ENCODE measurements at places on chromosomes 3 and 15.

GRCh38 chr3:100069472-100069871 lies 44.8 kb downstream of the FILIP1L start:
- DNase-seq = no peak

DNA sequence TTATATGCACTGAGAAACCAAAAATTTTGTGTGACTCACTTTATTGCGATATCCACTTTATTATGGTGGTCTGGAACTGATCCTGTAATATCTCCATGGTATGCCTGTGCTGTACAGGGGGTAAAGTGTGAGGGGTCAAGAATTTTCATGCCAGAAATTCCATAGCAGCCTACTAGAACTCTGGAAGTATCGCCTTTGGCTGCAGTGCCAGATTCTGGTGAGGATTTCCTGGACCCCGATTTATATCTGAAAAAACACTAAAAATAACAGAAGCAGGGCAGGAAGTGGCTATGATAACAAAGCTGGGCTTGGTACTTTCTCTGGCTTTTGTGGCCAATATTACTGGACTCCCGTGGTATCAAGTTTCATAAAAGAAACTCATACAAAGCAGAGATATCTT lies 36.4 kb downstream of the CCDC80 start:
- DNase-seq = no peak

GRCh38 chr3:140845882-140846281 lies 95.8 kb upstream of the SLC25A36 start:
- no peak for DNase-seq

DNA sequence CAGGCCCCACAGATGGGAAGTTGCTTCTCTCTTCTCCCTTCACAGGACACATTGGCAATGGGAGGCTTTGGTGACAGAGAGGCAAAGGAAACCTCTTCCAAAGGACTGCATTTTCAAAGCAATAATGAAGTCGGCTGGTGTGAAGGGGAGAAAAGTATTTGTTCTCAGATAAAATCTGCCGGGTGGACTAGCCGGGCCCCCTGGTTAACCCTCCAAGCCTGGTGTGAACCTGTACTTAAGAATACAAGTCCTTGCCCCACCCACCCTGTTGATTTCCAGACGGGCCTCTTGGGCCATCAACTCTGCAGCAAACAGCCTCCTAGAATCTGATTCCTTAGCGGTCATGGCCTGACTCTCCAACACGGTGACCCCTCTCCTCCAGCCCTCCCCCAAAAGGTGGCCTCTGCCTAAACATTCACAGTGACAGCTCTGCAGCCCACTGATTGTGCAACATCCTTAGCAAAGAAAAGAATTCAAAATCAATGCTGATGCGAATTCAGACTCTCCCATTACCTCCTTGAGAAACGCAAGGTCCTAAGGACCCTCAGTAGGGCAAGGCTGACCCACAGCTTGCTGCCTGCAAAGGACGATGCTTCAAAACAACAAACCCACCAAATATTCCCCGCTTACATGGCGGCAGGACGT lies 9.9 kb downstream of the TLE3 start:
- DNase-seq = no peak

DNA sequence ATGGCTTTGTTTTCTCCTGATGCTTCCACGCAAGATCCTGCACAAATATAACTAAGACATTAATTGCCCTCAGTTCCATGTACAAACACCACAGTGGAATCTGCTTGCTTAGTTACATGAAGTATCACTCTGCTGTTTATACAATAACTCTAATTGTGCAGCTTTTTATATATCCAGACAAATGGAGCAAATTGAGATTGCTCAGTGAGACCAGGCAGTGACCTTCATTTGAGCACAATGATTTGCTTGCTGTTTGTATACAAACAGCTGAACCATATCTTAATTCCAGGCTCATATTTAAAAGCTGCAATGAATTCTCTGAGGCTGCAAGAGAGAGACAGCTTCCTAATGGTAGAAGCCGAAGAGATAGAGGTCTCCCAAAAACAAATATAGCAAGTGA lies 243.7 kb downstream of the CADPS start:
- DNase-seq = no peak

DNA sequence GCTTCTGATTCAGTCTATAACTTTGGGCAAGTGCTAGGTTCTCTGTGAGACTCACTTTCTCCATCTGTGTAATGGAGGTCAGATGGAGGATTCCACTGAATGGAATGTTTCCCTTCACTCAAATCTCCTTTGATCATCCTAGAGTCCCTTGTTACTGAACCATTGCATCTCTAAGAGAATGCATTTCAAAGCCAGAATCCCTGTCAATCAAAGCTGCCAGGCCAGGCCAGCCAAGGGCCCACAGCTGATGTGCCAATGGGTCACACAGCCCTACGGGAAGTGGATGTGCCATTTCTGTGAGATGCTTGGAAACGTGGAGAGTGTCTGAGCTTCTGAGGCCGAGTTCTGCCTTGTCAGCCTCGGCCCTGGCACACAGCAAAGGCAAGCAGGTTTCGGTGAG lies 32.4 kb downstream of the SCN5A start:
- no peak for DNase-seq

- DNase-seq = no peak
Observed at GRCh38 chr3:54079730-54080325, 42.5 kb upstream of the CACNA2D3 start.

DNA sequence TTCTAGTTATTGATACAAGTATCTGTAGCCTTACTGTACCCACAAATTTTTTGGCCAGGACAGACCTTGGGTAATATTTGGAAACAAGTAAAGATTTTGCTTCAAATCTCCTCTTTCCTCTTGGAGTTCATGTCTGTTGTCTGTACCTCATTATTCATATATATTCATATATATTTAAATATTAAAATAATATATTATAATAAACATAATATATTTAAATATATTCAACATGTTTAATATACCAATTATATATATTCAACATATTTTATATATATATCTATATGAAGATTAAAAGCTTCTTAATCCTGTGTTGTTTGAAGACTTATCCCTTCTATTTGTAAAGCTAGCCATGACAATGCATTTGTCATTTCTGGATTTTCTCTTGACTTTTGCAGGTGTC lies 38.1 kb downstream of the ZIC1 start:
- DNase-seq = no peak

DNA sequence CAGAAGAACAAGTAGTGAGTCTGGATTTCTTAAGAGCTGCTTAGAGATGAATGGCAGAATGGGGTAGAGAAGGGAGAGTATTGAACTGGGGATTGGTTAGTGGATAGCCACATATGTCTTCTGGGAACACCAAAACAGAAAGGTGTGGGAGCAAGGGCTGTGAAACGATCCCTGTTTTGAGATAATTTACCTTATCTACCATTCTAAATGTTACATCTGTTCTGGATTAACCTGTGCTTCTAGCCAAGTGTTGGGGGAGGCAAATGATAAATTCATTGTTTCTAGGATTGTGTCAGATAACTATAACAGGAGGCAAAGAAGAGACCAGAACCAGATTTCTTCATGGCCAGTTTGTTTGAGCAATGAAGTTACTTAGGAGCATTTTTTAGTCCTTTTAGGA lies 8.4 kb downstream of the NR1D2 start:
- DNase-seq = no peak

DNA sequence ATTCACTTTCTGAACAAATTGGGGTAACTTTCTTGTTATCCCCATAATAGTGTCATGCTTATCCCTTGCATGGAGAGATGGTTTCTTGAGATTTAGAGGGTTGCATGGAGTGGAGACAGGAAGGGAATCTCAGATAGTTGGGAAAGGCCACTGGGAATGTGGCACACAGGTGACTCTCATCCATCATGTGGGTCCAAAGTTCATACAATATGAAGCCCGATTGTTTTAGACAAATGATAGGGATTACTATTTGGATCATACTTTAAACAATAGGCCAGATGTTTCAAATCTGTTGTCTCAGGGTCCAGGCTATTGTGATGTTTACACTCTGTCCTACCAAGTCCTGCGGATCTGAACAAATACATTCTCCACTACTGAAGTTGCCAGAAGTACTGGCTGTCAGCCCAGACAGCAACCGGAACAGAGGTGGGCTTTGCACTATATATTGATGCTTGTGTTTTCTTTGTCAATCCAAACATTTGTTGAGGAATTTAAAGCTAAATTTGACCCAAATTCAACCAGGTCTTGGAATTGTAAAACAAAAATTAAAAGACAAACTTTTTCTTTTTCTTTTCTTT lies 39.2 kb upstream of the NMNAT3 start:
- no peak for DNase-seq

DNA sequence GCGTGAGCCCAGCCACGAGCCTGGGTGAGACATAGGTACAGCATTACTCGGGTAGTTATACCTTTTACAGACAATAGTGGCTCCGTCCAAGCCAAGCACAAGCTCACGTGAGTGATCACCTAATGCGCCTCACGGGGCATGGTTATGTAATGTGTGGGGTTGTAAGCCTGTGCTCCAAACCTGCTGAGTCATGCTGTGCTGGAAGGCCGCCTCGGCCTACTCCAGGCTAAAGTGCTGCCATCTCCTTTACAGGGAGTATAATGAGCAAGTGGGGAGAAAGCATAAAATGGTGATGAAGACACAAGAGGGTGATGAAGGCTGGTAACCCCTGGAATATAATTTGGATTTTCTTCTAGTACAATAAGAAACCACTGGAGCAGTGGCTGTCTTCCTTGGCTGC lies 175.8 kb upstream of the STT3B start:
- no peak for DNase-seq

DNA sequence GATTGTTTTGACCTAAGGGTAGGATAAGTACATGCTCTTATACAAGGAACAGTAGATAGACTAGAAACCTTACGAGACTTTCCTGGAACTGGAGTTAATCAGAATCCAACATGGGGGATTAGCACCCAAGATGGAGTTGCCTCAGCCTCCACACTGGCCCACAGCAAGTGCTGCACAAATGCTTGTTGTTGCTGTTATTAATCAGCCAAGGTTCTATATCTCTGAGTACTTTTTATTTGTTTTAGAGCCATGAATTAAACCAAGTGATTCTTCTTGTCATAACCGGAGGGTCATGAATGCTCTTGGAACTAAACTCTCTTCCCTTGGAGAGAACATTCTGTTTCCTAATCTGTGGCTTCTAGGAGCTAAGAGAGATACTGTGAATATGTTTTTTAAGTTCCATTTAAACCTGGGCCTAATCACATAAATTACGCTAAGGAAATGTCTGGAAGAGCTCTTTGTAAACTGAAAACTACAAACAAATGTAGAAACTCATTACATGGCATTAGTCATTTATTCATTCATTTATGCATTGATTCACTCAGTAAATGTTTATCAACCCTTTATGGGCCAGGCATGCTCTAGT lies 5.7 kb upstream of the IL16 start:
- no peak for DNase-seq

GRCh38 chr3:194736896-194737600 lies 51.4 kb downstream of the FAM43A start:
- no peak for DNase-seq

- DNase-seq = no peak
Observed at GRCh38 chr3:46893763-46894162, 16.2 kb downstream of the PTH1R start.

GRCh38 chr3:6301626-6302025 lies 559.3 kb upstream of the GRM7 start:
- DNase-seq = no peak

- DNase-seq = no peak
Observed at GRCh38 chr15:40763801-40764628, at the start of gene GCHFR. GCHFR (plus strand) TSS chr15:40764068; CDS start chr15:40764181, 113 bp downstream.

GRCh38 chr3:14490255-14490654 lies 49.9 kb downstream of the GRIP2 start:
- no peak for DNase-seq

DNA sequence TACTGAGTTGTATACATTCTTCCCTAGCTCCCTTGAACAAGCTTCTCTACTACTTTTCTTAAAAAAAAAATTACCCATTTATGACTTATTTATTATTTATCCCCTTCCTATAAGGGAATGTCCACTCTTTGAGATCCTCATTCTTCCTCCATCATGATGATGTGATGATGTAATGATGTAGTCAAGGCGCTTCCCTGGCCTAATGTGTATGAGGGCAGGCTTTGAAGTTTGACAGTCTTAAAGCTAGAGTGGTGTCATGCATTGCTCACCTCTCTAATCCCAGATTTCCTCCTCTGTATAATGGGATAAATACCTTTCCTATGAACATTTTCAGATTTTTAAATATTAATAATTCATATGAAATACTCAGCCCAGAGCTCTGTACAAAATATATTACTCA lies 486.0 kb upstream of the TPRG1 start:
- no peak for DNase-seq

DNA sequence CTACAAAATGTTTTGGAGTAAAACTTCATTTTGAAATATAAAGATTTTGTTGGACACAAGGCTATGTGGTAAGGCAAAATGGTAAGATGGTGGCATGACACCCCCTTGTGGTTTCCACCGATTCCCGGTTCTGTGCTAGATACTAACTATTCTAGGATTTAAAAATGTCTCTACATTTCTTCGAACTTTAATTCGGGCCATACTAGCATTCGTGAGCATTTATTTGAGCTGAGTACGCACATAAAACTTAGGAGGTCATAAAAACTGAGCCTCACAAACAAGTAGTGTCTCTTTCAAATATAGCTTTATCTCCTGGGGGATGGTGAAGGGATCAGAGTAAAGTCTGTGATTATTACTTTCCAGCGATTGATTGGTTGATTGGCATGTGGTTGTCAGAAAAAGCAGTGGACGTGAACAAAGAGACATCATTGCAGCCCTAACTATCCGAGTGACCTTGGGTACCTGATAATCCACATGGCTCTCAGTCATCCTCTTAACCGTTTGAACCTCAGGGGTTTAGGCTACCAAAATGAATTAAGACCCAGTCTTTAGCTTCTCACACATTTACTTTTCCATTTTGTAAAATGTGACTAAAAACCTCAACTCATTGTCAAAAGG lies 1.1 kb upstream of the ZNF639 start:
- no peak for DNase-seq

DNA sequence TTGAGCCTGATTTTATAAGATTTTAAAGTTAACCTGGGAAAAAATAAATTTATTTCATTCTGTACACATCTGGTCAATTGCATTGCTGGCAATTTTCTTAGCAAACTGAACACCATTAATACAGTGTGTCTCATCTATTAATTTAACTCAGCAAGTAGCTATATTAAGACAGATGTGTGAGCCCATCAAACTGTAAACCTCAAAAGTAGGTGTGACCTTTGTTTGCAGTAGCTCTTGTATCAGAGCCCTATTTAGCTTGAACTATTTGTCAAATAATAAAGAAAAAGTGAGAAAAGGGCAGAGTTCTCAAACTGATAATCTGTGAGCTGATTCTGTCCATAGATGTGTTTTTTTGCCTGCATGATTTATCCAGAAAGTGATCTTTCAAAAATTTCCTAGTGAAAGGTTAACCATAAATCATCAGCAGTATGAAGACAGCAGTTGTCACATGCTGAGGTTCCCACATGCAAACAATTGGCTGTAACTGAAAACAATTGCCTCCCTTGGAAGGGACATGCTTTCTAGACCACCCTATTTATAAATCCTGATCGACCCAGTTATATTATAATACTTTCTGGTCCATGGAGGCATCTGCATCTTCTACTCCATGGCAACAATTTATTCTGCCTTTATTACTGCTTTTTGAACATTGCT lies 646.5 kb downstream of the NSUN3 start:
- DNase-seq = no peak

GRCh38 chr15:72902245-72902918 lies 118.8 kb upstream of the ADPGK start:
- DNase-seq = no peak

All from stimulated activated CD8-positive, alpha-beta memory T cell treated with anti-CD3 and anti-CD28 coated beads, Interleukin-2, amount 100 ng/mL, for 48 hours (primary cell).